ENCODE measurements at places on chromosomes 1 and 21. TPM values are rescaled to one million over a fixed set of nuclear protein-coding genes. Genes with fewer than 3 reads are reported as not detected.

- no peaks in the 10 kb centered on the region for H3K4me1 ChIP-seq
- H3K27ac ChIP-seq, result no peak overlapping the region
- H3K36me3 ChIP-seq, result peaks cover 2% of the 10 kb centered on the region
- DNase-seq, result no peak
- H3K27me3 ChIP-seq, result no peaks in the 10 kb centered on the region
- H3K4me3 ChIP-seq, result no peak overlapping the region
These were observed 48.4 kb downstream of the ZBTB40 start for GRCh38 chr1:22500058-22500457.

GRCh38 chr1:30764396-30764795, 6.8 kb upstream of the LAPTM5 start:
- no peak for DNase-seq
- peaks cover 95% of the 10 kb centered on the region for H3K4me1 ChIP-seq
- no peaks in the 10 kb centered on the region for H3K36me3 ChIP-seq
- no peak overlapping the region for H3K4me3 ChIP-seq

Gene PROX1
- total RNA-seq, result not detected

GRCh38 chr1:231162297-231162969, 575 bp downstream of the TRIM67 start:
- peak overlapping the region; percentile 71 for H3K4me3 ChIP-seq
- no peaks in the 10 kb centered on the region for H3K36me3 ChIP-seq
- H3K27ac ChIP-seq, result no peak overlapping the region
- peaks cover 64% of the 10 kb centered on the region for H3K27me3 ChIP-seq
- no peaks in the 10 kb centered on the region for H3K4me1 ChIP-seq
